ENCODE measurements at places on chromosomes 7 and 10.

GRCh38 chr10:59557642-59558041 is 152.0 kb downstream of the SLC16A9 start:
- DNase-seq = peak; percentile 35

DNA sequence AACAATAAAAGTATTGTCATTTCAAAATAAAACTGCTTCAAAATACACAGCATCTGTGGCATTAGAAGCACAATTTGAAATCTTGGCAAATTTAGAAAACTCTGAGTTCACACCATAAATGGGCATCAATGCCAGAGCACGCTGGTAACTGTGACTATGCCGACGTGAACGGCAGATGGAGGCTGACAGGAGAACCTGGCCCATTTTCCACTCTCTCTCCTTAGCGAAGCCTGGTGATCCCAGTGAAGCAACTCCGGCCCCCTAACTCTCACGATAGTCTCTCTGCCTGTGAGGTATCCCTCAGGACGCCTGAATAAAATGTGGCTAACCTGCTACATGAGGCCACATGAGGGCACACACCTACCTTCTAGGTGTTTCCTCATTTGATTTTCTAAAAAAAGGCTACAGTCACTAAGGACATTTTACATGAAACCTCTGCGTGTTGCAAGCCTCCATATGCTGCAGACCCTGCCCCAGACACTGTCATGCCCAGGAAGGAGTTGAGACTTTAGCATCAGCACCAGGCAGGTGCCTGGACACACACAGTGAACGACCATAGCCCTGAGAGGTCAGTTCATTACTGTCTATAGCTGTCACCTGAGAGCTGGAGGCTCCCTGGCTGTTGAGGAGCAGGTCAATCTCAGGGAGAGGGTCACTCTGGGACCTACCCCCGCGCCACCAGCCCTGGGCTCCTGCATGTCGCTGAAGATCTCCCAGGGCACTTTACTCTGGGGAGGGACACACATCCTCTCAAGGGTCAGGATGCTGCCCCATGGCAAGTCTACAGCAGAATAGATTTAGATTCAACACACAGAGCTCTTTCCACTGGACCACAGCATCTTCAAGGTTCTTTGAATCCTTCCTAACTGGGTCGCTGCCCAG is 62.9 kb upstream of the CAMK2B start:
- no peak for DNase-seq

DNA sequence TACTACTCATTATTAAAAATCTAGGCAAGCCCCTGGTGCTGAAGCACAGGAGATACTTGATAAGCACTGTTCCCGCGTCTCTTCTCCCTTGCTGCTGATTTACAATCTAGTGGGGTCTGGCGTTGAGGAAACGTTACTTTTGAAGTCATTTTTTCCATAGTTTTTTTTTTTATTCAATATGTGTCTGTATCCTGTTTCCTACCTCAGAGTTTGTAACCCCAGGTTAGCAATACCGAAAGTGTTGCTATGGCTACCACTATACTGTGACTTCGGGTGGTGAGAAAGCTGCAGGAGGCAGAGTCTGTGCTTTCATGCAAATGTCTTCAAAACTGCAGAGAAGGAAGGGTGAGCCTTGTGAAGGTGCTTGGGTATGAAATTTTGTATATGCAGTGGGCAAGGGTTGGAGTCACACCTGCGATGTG is 458.8 kb upstream of the GHITM start:
- DNase-seq = no peak

- no peak for DNase-seq
Measured at GRCh38 chr7:145360511-145361100, 524.8 kb upstream of the TPK1 start.
